ENCODE measurements at places on chromosomes 4 and X. TPM values are rescaled to one million over a fixed set of nuclear protein-coding genes. Genes with fewer than 3 reads are reported as not detected.

GRCh38 chr4:140969296-140969695 lies 164.0 kb downstream of the RNF150 start:
- no peak overlapping the region for H3K4me3 ChIP-seq
- no peak overlapping the region for H3K27ac ChIP-seq
- no peak for DNase-seq
- H3K36me3 ChIP-seq: no peaks in the 10 kb centered on the region
- no peaks in the 10 kb centered on the region for H3K4me1 ChIP-seq

GRCh38 chrX:154409222-154409871 lies at the start of gene DNASE1L1:
Gene DNASE1L1, minus strand, starts transcription at chrX:154409254. Its CDS starts 3,686 bp downstream, at chrX:154405568.
- H3K36me3 ChIP-seq: peaks cover 6% of the 10 kb centered on the region
- peak within 1 kb of the TSS; percentile 44 for H3K27ac ChIP-seq
- H3K27me3 ChIP-seq: no peaks in the 10 kb centered on the region
- DNase-seq: no peak

Gene L1CAM
- total RNA-seq: 1.7 TPM

- no peaks in the 10 kb centered on the region for H3K4me1 ChIP-seq
- H3K4me3 ChIP-seq: no peak overlapping the region
- DNase-seq: no peak
- no peak overlapping the region for H3K27ac ChIP-seq
- no peaks in the 10 kb centered on the region for H3K36me3 ChIP-seq
- H3K27me3 ChIP-seq: peaks cover 4% of the 10 kb centered on the region
Measured at GRCh38 chr4:139247241-139247640, 32.8 kb downstream of the MGARP start.

- no peak overlapping the region for H3K4me3 ChIP-seq
- H3K27me3 ChIP-seq: no peaks in the 10 kb centered on the region
- DNase-seq: no peak
- no peaks in the 10 kb centered on the region for H3K36me3 ChIP-seq
Measured at GRCh38 chr4:189117426-189117825, 823.2 kb upstream of the FRG1 start.

Gene NPY1R
- not detected for total RNA-seq

- DNase-seq: no peak
- no peaks in the 10 kb centered on the region for H3K36me3 ChIP-seq
- H3K27ac ChIP-seq: no peak overlapping the region
Measured at GRCh38 chr4:59518005-59518823, 1681.9 kb upstream of the ADGRL3 start.

Gene SLC16A2
- 0.08 TPM for total RNA-seq

Gene ZNF157
- 0.34 TPM for total RNA-seq

Gene TCEAL6
- not detected for total RNA-seq

- H3K36me3 ChIP-seq: no peaks in the 10 kb centered on the region
- DNase-seq: no peak
- H3K27me3 ChIP-seq: peaks cover 13% of the 10 kb centered on the region
- no peak overlapping the region for H3K4me3 ChIP-seq
- H3K27ac ChIP-seq: no peak overlapping the region
Measured at GRCh38 chr4:8591626-8592365, 769 bp upstream of the CPZ start.

Measured in activated T-helper 1 cell treated with anti-CD3 and anti-CD28 coated beads, Interleukin-12 subunit alpha, Interleukin-12 subunit beta, Interleukin-2, Interleukin-4 antibody, amounts not matched to agents 30 ng/mL and 10 ng/mL and 1 ng/mL, durations not matched to agents 14 hours and 24 hours and 36 hours (primary cell).